PC-9 (cell line): ENCODE measurements at places on chromosomes 1 and 21.
A peak's percentile ranks its signal among the peaks of the same experiment; 100 is the strongest.

DNA sequence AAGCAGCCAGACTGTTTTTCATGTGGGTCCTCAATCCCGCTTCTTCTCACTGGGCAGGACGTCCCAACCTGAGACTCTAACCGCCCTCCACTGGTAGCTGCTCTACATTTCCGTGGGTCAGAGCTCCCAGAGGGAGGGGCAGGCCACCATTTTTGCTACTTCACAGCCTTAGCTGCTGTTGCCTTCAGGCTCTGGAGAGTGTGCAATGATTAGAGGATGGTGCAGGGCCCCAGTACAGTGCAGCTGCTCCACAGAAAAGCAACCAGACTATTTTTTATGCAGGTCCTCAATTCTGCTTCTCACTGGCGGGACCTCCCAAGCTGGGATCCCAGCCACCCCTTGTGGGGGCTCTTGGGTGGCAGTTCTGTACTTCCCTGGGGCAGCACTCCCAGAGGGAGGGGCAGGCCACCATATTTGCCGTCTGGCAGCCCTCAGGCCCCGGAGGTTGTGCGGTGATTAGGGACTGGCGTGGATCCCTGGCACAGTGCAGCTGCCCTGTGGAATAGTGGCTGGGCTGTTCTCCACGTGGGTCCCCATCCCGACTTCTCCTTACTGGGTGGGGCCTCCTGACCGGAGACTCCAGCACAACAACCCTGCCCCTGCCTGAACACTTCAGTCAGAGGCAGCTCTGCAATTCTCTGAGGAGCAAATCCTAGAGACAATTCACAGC, 647.6 kb upstream of the PKN2 start:
- DNase-seq = no peak

- DNase-seq = no peak
Measured at GRCh38 chr1:153513023-153513422, 22.8 kb downstream of the S100A6 start.

GRCh38 chr1:43405219-43405875, 15.6 kb downstream of the SZT2 start:
- no peak for DNase-seq

GRCh38 chr1:87325982-87326738, 2.5 kb upstream of the LMO4 start:
- DNase-seq = peak; percentile 48

DNA sequence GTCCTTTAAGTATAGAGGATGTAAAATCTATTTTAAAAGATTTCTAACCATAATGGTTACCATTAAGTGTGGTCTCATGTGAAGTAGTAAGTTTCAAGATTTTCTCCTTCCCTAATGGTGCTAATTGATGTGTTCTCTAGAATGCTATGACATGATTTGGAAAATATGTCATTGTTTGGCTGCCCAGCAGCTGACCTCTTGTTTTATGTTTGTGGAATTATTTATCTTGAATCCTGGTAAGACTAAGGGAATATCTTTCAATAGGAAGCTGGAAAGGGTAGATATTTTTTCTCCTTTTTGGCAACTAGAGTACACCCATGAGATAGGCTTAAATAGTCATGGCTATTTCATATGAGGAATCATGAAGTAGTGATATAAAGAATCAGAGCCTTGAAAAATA, 139.8 kb upstream of the CHODL start:
- no peak for DNase-seq
